ENCODE measurements at places on chromosomes 1 and 21. TPM values are rescaled to one million over a fixed set of nuclear protein-coding genes. Genes with fewer than 3 reads are reported as not detected.

The MARK1 gene
- not detected for total RNA-seq

GRCh38 chr1:97588772-97589171 is 332.1 kb downstream of the DPYD start:
- no peak for DNase-seq

DNA sequence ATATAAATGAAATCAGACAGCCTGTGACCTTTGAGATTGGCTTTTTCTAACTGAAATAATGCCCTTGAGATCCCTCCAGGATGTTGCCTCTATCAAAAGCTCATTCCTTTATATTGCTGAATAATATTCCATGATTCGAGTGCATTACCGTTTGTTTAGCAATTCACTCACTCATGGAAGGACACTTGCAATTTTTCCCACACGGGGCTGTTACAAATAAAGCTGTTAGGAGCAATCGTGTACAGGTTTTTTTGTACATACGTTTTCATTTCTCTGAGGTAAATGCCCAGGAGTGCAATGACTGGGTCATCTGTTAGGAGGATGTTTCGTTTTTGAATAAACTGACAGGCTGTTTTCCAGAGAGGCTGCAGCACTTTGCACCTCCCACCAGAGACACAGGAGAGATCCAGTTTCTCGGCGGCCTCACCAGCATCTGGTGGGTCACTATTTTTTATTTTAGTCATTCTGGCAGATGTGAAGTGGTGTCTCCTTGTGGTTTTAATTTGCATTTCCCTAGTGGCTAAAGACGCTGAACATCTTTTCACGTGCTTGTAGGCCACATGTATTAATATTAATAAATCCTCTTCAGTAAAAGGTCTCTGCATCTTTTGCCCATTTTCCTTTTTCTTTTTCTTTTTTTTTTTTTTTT is 11.0 kb downstream of the PRDM15 start:
- DNase-seq: no peak

DNA sequence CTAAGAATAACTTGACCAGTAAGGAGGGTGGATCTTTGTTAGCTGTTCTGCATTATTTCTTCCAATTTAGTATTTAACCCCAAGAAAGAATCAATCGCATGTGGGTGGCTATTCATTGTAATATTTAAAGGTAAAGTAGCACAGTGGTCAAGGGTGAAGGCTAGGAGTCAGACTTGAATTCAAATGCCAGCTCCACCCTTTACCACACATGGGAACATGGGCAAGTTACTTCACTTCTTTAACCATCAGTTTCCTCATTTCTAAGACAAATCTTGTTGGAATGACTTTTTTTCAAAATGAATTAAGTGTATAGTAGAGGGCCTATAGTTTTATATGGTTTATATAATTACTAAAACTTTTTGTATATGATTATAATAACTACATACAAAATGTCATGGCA is 71.3 kb upstream of the S1PR1 start:
- DNase-seq: no peak

GRCh38 chr1:48561444-48561843 is 89.4 kb upstream of the SPATA6 start:
- no peak for DNase-seq

The RLF gene
- 19.6 TPM for total RNA-seq

GRCh38 chr1:201831371-201831770 is 2.4 kb downstream of the IPO9 start:
- DNase-seq: no peak

The RAVER2 gene
- total RNA-seq: 2.3 TPM

GRCh38 chr1:20063861-20064292 is 6.1 kb upstream of the PLA2G5 start:
- peak; percentile 92 for DNase-seq

- no peak for DNase-seq
Observed at GRCh38 chr1:102241431-102242338, 245.0 kb upstream of the OLFM3 start.

DNA sequence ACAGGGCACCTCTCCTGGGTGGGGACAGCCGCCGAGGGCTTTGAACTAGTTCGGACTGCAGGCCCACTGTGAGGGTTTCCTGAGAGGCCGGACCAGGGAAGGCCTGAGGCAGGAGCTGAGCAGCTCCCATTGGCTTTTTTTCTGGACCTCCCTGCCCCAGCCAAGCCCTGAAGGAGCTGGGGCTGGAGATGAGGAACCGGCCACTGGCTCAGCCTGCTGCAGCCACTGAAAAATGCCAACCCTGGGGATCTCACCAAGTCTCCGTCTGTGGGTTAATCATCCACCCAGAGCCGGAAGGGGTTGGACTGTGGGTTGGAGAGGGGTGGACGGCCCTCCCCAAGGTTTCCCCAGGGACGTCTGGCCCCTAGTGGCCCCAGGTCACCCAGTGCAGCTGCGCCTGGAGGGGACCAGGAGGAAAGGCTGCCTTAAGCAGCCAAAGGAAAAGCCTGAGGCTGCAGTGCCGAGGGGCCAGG is 2.5 kb downstream of the VWA1 start:
- DNase-seq: peak; percentile 57

DNA sequence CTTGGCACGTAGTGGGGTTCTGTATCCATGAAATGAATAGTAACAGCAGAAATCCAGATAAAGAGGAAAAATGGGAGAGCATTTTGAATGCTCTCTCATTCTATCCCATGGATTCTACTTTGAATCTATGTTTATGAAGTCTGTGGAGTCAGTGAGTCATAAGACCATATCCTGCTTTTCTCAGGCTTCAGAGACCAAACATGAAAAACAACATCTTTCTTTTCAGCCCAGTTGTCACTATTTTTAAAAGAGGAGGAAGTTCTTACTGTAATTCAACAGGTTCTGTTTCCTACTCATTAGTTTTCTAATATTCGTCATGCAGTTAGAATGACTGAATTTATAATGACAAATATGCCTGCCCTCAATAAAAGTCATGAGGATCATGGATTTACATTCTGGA is 39.4 kb upstream of the CD55 start:
- DNase-seq: peak; percentile 85

GRCh38 chr1:88228114-88228513 is 456.0 kb upstream of the PKN2 start:
- DNase-seq: no peak
